ENCODE measurements at places on chromosomes 7 and 10. TPM values are rescaled to one million over a fixed set of nuclear protein-coding genes. Genes with fewer than 3 reads are reported as not detected.

DNA sequence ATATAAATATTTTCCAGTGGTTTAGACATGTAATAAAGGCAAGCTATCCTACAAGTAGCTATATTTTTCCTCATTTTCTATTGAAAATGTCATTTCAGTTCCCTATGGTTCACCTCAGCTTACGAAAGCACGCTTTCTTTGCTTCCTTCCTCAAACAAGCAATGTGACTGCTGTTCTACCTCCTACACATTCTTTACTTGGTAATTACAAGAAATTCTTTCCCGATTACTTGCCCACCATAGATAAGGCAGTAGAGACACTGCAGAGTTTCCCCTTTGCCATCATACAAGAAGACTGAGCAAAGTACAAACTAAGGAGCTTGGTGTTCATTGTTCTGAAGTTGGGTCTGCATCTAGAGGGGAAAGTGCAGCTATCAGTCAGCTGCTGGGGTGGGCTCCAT, 249.4 kb downstream of the CRPPA start:
- H3K4me3 ChIP-seq = no peak overlapping the region
- no peak for DNase-seq
- no peaks in the 10 kb centered on the region for H3K36me3 ChIP-seq
- no peaks in the 10 kb centered on the region for H3K27me3 ChIP-seq
- no peak overlapping the region for H3K27ac ChIP-seq

GRCh38 chr10:77784856-77785255, 141.7 kb downstream of the DLG5 start:
- no peaks in the 10 kb centered on the region for H3K4me1 ChIP-seq
- H3K4me3 ChIP-seq = no peak overlapping the region
- no peak overlapping the region for H3K27ac ChIP-seq
- H3K27me3 ChIP-seq = no peaks in the 10 kb centered on the region
- peaks cover 2% of the 10 kb centered on the region for H3K36me3 ChIP-seq
- no peak for DNase-seq

DNA sequence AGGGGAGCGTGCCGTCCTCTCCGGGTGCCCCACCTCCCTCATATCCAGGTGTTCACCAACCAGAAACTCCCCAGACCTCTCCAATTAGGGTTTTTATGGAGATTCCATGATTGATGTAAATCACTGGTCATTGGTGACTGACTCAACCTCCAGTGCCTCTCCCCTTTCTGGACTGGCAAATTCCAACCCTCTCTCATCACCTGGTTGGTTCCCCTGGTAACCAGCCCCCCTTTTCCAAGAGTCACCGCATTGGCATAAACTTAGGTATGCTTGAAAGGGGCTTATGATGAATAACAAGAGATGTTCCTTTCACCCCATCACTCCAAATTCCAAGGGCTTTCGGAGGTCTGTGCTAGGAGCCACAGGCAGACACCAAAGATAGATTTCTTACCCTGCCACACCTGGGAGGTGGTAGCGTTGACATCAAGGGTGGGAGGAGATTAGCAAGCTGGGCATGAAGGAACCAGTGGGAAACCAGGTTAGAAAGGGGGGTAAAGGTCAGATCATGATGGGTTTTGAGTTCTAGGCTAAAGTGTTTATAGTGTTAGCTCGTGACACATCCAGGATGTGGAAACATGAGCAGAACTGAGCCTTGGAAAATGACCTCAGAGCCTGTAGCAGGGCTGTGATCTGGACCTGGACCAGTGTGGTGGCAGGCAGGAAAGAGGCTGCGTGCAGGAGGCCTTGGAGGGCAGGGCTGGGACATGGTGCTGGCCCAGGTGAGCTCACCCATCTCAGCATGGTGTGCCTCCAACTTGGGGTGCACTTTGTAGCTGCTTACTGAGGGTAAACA, 45.1 kb downstream of the CAMK1D start:
- no peaks in the 10 kb centered on the region for H3K27me3 ChIP-seq
- H3K27ac ChIP-seq = no peak overlapping the region

GRCh38 chr10:122931088-122931906, 20.9 kb downstream of the FAM24A start:
- no peaks in the 10 kb centered on the region for H3K27me3 ChIP-seq
- no peak overlapping the region for H3K27ac ChIP-seq
- no peaks in the 10 kb centered on the region for H3K36me3 ChIP-seq
- no peak overlapping the region for H3K4me3 ChIP-seq
- no peak for DNase-seq

DNA sequence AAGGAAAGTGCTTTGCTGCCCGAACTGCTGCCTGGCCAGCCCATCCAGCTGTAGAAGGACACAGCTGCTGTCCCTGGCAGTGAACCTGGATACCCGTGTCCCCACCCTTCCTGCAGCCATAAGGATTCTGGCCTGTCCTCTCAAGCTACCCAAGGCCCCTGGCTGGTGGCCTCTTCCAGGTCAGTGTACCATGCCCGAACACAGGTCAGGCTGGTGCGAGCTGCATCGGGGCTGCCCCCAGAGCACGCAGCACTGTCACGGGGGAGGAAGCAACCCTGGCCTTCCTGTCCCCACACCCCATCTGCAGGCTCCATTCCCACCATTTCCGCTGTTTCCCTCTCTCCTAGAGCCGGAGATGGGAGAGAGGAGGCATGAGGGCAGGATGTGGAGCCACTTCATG, 30.5 kb upstream of the PWWP2B start:
- no peak overlapping the region for H3K4me3 ChIP-seq
- H3K36me3 ChIP-seq = peaks cover 2% of the 10 kb centered on the region
- no peak overlapping the region for H3K27ac ChIP-seq
- DNase-seq = no peak
- no peaks in the 10 kb centered on the region for H3K4me1 ChIP-seq

DNA sequence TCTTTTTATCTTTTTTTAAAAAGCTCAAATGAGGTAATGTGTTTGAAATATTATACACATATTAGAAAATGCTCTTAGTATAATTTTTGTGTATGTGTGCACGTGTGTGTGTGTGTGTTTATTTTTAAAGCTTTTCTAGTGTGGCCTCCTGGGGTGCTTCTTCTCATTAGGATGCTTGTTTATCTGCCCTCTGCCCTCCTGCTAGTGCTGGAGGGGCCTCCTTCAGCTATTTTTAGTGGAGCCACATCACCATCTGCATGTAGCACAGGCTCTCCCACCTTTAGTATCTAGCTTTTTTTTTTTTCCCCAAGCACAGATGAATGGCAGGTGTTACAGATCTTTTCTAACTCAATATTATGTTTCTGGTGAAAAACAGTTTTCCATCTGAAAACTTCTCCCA, 155.7 kb upstream of the TMEM229A start:
- no peak overlapping the region for H3K27ac ChIP-seq
- H3K27me3 ChIP-seq = no peaks in the 10 kb centered on the region
- H3K4me1 ChIP-seq = no peaks in the 10 kb centered on the region
- H3K36me3 ChIP-seq = no peaks in the 10 kb centered on the region

DNA sequence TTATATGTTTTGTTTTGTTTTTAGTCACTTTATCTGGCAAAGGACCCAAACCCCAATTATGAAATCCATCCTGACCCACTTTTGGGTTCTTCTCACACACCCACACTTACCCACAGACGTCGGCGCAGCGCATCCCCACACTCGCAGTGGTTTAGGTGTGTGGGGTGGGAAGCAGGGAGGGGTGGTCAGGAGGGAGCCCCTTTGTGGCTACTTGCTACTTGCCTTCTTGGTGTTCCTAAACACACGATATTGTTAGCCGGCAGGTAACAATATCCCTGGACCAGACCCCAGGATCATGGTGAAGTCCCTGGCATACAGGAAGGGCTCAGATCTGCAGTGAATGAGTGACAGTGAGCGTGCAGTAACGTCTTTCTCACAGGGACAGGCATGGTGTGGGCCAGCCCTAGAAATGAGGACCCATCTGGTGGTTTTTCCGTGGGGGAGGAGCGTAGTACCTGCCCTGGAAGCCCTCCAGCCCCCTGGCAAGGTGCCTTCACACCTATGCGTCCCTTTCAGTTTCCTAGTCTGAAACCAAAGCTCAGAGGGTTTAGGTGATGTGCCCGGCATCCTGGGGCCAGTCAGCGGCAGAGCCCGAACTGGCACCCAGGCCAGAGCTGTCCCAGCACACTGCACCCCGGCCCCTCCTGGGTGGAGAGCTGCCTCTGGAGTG, 4.4 kb downstream of the SPOCK2 start:
- no peaks in the 10 kb centered on the region for H3K36me3 ChIP-seq
- H3K4me1 ChIP-seq = no peaks in the 10 kb centered on the region
- H3K27ac ChIP-seq = no peak overlapping the region
- H3K27me3 ChIP-seq = no peaks in the 10 kb centered on the region
- no peak for DNase-seq

- H3K27me3 ChIP-seq = no peaks in the 10 kb centered on the region
- no peak for DNase-seq
- no peaks in the 10 kb centered on the region for H3K36me3 ChIP-seq
These were observed 262.6 kb upstream of the PRKCQ start for GRCh38 chr10:6842722-6843121.

DNA sequence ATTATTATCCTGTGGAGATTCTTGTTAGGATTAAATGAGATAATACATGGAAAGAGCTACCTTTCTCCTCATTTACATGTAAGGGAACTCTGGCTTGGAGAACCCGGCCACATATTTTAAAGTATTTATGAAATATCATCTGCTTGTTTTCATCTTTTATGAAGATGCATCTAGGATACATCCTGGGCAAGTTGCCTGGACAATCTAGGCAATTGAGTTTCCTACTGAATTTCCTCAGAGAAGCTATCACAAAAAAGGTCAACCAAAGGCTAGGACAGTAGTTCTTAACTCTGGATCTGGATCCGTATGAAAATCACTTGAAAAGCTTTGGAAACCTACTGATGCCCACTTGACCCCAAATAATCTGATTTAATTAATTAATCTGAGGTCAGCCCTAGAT, 140.7 kb downstream of the MTPAP start:
- DNase-seq = no peak
- H3K27me3 ChIP-seq = no peaks in the 10 kb centered on the region
- H3K4me1 ChIP-seq = no peaks in the 10 kb centered on the region
- no peaks in the 10 kb centered on the region for H3K36me3 ChIP-seq

- H3K36me3 ChIP-seq = no peaks in the 10 kb centered on the region
- peak; percentile 51 for DNase-seq
- H3K27me3 ChIP-seq = no peaks in the 10 kb centered on the region
- H3K4me1 ChIP-seq = no peaks in the 10 kb centered on the region
These were observed 44.3 kb upstream of the INPP5A start for GRCh38 chr10:132493246-132493755.

GRCh38 chr10:101672536-101672935, 22.4 kb downstream of the FBXW4 start:
- H3K4me3 ChIP-seq = no peak overlapping the region
- H3K27me3 ChIP-seq = no peaks in the 10 kb centered on the region
- DNase-seq = no peak
- H3K36me3 ChIP-seq = peaks cover 9% of the 10 kb centered on the region
- H3K27ac ChIP-seq = no peak overlapping the region

GRCh38 chr7:129742256-129742655, 130.7 kb downstream of the NRF1 start:
- H3K4me1 ChIP-seq = no peaks in the 10 kb centered on the region
- H3K36me3 ChIP-seq = peaks cover 10% of the 10 kb centered on the region
- H3K4me3 ChIP-seq = no peak overlapping the region
- H3K27ac ChIP-seq = no peak overlapping the region

GRCh38 chr10:29112827-29113615, 175.8 kb upstream of the LYZL1 start:
- no peaks in the 10 kb centered on the region for H3K36me3 ChIP-seq
- no peak overlapping the region for H3K4me3 ChIP-seq
- H3K27ac ChIP-seq = no peak overlapping the region
- H3K27me3 ChIP-seq = peaks cover 1% of the 10 kb centered on the region
- no peaks in the 10 kb centered on the region for H3K4me1 ChIP-seq
- no peak for DNase-seq

DNA sequence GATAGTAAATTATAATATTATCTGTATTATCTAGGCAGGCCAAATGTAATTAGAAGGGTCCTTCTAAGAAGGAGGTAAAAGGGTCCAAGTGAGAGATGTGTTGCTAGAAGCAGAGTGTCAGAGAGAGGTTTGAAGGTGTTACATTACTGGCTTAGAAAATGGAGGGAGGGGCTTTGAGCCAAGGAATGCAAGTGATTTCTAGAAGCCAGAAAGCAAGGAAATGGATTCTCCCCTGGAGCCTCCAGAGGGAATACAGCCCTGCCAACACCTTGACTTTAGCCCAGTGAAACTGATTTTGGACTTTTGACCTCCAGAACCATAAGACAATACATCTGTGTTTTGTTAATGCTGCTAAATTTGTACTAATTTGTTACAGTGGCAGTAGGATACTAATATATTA, 97.9 kb upstream of the IL6 start:
- no peaks in the 10 kb centered on the region for H3K27me3 ChIP-seq
- H3K36me3 ChIP-seq = no peaks in the 10 kb centered on the region
- H3K27ac ChIP-seq = no peak overlapping the region
- H3K4me3 ChIP-seq = no peak overlapping the region

GRCh38 chr7:69038915-69039314, 559.4 kb upstream of the AUTS2 start:
- H3K27ac ChIP-seq = no peak overlapping the region
- no peaks in the 10 kb centered on the region for H3K4me1 ChIP-seq
- no peak overlapping the region for H3K4me3 ChIP-seq
- no peaks in the 10 kb centered on the region for H3K36me3 ChIP-seq
- DNase-seq = no peak
- no peaks in the 10 kb centered on the region for H3K27me3 ChIP-seq

DNA sequence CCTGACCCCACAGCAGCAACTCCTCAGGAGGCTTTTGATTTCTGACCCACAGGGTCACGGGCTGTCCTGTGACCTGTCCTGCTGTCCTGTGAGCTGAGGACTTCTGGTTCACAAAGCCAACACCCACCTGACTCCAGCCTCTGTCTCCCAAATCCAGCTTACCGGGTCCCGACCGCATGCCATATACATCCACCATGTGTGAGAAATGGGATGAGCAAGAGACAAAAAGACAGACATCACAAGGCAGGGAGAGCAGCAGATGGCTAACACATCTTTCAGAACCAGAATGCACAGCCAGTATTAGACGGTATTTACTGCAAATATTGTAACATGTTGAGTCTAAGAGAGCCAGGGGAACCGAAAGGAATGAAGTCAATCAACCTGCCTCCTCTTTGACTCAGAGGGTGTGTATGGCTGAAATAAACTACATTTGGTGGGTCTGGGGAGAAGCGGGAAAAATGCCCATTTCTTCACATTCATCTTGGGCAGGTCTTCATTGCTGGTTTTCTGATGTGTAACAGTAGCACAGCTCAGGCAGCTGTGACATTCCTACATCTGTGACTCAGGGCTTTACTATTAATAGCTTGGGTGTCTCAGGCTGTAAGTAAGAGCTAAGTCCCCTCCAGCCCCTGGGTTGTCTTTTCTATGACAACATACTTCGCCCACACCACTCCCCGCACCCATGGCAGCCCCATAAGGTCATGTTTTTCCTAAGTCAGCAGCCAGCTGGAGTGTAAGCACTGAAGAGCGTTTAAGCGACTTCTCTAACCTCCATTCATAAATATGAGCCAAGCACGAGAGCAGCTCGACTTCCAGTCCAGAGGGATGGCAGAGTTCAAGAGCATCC, 25.0 kb downstream of the ABLIM1 start:
- H3K27ac ChIP-seq = peak overlapping the region; percentile 37
- DNase-seq = peak; percentile 61
- no peaks in the 10 kb centered on the region for H3K27me3 ChIP-seq
- peak overlapping the region; percentile 21 for H3K4me3 ChIP-seq
- H3K36me3 ChIP-seq = no peaks in the 10 kb centered on the region
- peaks cover 3% of the 10 kb centered on the region for H3K4me1 ChIP-seq

The PON3 gene
- total RNA-seq = 5.5 TPM

The STEAP4 gene
- total RNA-seq = 125 TPM

The ITGA8 gene
- 516 TPM for total RNA-seq

The CYP26C1 gene
- total RNA-seq = 0.23 TPM

Measured in aorta (tissue), 5 donors.